HT-29 (cell line): ENCODE measurements at places on chromosomes 12 and 14. TPM values are rescaled to one million over a fixed set of nuclear protein-coding genes. Genes with fewer than 3 reads are reported as not detected.

DNA sequence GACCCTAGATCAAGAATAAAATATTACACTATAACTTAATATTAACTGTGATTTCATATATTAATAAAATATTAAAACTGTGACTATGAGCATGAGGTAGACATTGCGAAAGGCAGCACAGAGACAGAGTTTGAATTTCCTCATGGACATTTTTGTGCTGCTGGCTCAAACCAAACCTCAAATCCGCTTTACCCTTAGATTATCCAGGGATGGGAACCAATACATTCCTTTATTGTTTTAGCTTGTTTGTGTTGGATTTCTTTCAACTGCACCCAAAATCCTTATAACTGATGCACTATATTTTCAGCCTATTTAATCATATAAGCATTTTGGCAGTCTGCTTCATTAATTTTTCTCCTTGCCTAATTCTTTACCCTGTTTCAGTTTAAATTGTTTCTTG, 436.7 kb downstream of the ATP23 start:
- no peak for DNase-seq

DNA sequence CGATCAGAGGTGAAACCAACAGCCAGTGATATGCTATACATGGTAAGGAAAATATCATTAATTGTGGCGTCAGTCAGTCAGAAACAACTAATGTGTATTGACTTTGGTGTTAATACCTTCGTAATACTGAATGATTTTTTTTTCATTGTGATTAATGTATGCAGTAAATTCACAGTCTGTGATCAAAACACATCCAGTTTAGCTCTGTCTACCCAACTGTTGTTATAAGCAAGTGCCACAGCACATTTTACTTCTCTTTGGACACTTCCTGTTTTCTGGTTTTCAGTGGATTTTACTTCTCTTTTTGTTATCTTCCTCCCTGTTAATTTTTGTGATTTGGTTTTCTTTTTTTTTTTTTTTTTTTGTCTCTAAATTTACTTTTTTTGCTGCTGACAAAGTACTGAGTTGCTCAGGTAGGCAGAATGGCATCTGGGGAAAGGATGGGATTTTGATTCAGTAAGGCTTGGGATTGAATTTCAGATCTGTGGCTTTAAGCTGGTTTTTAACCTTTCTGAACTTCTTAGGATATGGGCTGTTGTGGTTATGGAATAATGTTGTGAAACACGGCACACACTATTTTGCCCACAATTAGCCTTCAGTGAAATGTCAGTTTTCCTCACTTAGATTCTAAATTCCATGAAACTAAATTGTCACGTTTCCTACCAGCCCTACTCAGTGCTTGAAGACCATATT, 604 bp downstream of the GLIPR1 start:
- DNase-seq: no peak

DNA sequence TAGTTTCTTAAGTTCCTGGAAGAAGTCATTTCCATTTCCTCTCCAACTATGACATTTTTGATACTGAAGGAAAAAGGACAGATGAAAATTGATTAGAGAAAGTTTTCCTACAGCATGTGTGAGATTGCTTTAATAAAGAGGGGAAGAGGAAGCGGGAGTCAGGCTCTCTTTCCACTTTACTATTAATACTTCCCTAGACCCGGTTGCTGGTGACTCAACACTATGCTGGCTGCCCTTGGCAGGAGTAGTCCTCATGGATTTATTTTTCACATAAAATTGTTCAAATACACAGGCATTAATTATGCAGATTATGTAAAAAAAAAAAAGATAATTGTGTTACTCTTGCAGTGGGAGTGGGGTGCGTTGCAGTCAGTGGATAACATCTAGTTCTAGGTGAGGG, 293.4 kb downstream of the EGLN3 start:
- no peak for DNase-seq

GRCh38 chr12:2057795-2058408, 5.1 kb downstream of the CACNA1C start:
- no peak for DNase-seq

Gene KRT79
- total RNA-seq: not detected in 2 replicates

Gene RASAL1
- 0.33 and 2.1 TPM in 2 replicates for total RNA-seq

Gene CGRRF1
- 1.1 and 2.6 TPM in 2 replicates for total RNA-seq

GRCh38 chr14:75442166-75442565, 14.3 kb downstream of the JDP2 start:
- no peak for DNase-seq

- no peak for DNase-seq
These were observed 553.7 kb downstream of the FOXG1 start for GRCh38 chr14:29320286-29320685.

DNA sequence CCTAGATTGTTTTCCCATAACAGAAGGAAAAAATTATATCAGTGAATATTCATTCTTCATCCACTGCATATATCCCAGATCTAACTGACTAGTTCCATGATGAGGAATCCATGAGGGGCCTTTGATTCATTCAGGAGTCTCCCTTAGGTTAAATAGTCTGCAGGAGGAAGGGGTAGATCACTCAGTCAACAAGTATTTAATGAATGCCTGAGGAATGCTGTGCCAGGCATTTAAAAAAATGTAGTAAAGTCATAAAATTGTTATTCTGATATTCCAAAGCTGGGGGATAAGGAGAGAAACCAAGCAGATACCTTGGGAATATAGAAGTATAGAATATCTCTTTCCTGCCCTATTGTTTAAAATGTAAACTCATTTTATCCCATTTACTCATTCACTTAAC, 216.2 kb upstream of the CAND1 start:
- DNase-seq: no peak

DNA sequence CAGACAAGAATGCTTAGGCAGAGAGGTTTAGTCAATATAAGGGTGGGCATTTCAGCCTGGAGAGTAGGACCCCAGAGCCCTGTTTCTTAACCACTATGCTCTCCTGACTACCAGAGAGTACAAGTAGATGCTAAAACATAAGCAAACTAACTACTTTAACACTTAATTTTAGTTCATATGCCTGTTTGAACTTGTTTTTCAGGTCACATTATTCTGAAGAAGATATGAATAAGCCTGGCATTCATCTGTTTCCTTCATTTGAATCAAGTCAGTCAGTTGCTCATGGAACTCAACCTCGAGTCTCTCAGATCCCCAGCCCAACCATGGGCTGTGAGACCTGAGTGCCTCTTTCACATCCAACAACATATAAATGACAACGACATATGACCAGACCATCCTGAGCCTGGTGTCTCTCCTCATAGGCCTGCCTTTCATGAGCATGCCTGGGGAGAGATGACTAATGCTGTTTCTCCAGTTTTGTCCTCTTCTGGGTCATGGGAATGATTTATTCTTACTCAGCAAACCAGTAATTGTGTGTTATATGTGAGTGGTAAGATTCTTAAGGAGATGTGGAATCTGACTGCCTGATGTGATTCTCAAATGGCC, 251.1 kb upstream of the BTG1 start:
- DNase-seq: no peak

Gene TAS2R31
- 1.3 and 2.3 TPM in 2 replicates for total RNA-seq

- no peak for DNase-seq
These were observed 30.7 kb downstream of the DGLUCY start for GRCh38 chr14:91144425-91145145.

GRCh38 chr12:52082988-52083637, 3.6 kb downstream of the SMIM41 start:
- peak; percentile 60 for DNase-seq

Gene LIN7A
- total RNA-seq: not detected in 2 replicates

DNA sequence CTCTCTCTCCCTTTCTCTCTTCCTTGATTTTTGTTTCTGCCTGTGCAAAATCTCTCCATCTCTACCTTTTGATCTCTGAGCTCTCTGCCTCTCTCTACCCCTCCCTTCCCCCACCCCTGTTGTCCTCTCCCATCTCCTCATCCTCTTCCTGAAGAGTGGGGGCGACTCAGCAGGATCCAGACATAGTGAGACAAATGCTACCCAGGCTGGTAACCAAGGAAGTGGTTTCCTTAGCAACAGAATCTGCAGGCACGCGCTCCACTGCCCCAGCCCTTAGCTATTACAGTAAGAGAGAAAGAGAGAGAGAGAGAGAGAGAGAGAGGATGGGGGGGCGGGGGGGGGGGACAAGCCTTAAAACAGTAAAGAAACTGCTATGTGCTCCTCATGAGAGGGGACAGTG, 85.6 kb downstream of the CMKLR1 start:
- no peak for DNase-seq

GRCh38 chr14:75277815-75278421, 710 bp upstream of the FOS start:
- DNase-seq: peak; percentile 33

Gene LHX5
- total RNA-seq: not detected in 2 replicates

Gene HSPA2
- 2.2 and 4.1 TPM in 2 replicates for total RNA-seq

Gene RNASE1
- 0.37 and 7.7 TPM in 2 replicates for total RNA-seq

Gene TBX3
- 15.6 and 16.2 TPM in 2 replicates for total RNA-seq

DNA sequence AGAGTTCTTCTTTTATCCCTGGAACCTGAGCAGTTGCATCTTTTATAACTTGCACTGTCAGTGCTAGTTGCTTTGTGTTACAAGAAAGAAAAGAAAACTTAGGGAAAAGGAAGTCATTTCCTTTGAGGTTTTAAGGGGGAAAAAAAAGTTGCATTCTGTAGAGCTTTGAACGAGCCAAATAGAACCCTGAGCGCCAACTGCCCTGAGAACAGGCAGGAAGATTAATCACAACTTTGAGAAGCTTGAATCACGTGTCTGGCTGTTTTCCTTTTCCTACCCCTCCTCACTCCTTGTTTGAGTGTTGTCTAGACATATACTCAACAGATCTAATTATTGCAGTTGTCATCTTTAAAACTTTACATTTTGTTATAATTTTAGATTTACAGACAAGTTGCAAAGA, 12.5 kb downstream of the PCNX1 start:
- no peak for DNase-seq

Gene TAMALIN
- total RNA-seq: 0.05 TPM in 1 of 2 replicates, not detected in the other

DNA sequence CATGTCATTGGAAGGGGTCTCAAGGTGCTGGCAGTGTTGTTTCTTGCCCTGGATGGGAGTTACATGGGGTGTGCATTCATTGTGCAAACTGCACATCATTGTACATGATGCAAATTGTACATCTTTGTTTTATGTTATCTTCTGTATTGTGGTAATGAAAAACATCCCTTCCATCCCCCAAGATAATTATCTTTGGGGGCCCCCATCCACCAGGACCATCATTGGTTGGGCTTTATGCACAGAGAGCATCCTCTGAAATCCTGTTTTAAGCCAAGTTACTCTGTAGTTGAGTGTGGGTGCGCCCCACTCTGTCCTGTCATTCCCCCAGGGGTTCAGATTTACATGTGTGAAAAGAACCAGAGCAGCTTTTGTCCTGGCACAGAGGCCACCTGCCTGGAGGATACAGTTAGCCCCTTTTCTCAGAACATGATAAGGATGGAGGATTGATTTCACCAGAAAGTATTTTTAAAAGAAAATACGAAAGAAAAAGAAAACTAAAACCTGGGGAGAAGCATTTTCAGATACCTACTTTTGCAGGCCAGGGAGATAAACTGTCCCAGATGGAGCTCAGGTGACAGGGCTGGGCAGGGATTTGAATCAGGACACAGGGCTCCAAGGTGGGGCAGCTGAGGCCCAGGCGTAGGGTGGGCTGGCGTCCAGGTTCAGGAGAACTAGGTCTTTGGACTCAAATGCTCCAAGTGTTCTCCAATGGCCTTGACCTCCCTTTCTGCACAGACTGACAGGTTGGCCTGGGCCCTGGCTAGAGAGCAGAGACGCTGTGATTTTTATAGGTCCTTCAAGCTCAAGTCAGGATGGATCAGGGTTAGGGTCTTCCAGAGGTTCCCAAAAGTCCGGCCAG, 17.2 kb downstream of the WSCD2 start:
- DNase-seq: no peak
